Mammary epithelial cell (primary cell): ENCODE measurements at places on chromosomes 4 and X.
A peak's percentile ranks its signal among the peaks of the same experiment; 100 is the strongest.

DNA sequence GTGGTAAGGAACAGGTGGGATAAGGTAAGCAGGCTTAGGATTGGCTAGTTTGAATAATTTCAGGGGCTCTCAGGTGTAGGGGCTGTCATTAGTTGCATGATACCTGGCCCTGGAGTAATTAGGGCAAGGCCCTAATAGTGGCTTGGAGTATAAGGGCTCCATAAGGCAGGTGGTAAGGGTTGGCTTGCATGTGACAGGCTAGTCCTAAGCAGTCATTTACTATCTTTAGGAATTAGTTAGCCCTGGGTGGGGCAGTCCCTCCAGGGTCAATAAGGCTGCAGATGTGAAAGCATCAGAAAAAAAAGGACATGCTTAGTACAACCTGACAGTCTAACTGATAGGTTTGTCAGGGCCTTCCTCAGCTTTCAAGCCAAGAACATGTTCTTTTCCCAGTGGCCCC lies 7.8 kb upstream of the TMPRSS11D start:
- DNase-seq = no peak

- DNase-seq = no peak
Measured at GRCh38 chrX:75273483-75273882, 402 bp upstream of the UPRT start.

- DNase-seq = peak; percentile 28
Measured at GRCh38 chrX:109886122-109886761, 116.7 kb upstream of the TMEM164 start.

DNA sequence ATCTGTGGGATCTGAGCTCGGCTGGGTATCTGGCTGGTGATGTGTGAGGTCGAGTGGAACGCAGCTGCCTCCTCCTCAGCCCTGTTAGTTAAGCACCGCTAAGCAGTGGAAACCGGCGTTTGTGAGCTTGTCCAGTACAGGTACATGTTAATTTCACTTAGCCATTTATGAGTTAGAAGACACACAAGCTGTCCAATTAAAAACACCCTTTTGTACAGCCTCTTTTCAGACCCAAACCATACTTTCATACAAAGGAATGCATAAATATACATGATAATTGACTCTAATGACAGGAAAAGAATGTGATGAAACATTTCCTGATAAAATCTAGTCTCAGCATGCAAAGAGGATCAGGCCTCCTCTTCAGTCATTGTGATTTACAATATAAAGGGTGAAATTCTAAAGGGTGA lies 163.6 kb upstream of the FAT1 start:
- peak; percentile 71 for DNase-seq

- peak; percentile 50 for DNase-seq
Measured at GRCh38 chr4:95572304-95572991, 23.7 kb upstream of the UNC5C start.
